ENCODE measurements at places on chromosomes 2 and 18.

DNA sequence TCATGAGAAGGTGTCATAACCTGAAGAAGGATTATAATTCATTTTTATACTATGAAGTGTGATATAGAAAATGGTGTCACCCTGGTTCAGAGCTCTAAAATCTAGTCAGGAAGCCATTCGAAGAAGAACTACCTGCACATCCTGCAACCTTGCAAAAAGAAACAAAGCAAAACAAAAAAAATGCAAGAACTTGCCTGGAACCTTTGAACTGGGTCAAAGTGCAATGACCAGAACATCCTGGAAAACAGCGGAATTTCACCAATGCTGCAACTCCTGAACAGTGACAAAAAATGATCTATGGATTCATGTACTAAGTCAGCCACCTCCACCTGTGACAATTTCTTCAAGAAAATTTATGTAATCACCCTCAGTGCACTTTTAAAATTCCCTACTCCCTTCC, 1083.3 kb upstream of the GYPC start:
- DNase-seq = no peak

GRCh38 chr18:29218091-29218490, 1041.2 kb upstream of the CDH2 start:
- no peak for DNase-seq

- peak; percentile 56 for DNase-seq
Observed at GRCh38 chr2:241950413-241951315, 81.1 kb downstream of the RTP5 start.

DNA sequence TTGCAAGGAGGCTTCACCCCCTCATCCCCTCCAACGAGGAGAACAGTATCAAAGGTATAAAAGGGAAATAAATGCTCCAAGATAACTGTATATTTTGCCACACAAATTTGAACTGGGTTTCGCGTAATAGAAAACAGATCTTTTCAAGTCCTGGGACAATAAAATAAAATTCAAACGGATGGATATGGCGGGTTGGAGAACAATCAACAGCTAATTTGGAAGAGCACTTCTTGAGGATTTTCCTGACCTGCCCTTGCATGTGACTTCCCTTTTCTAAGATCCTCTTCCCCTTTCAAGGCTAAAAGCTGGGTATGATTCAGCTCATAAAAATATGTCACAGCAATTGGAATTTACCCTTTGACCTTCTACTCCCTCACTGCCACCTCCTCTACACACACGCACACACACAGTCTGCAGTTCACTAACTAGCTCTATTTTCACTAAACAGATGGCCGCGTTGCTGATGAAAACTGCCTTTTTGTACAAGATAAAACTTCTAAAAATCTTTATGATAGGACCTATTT, 386.9 kb downstream of the FIGN start:
- DNase-seq = peak; percentile 30

- DNase-seq = no peak
Observed at GRCh38 chr18:58113337-58113736, 69.3 kb downstream of the NEDD4L start.

DNA sequence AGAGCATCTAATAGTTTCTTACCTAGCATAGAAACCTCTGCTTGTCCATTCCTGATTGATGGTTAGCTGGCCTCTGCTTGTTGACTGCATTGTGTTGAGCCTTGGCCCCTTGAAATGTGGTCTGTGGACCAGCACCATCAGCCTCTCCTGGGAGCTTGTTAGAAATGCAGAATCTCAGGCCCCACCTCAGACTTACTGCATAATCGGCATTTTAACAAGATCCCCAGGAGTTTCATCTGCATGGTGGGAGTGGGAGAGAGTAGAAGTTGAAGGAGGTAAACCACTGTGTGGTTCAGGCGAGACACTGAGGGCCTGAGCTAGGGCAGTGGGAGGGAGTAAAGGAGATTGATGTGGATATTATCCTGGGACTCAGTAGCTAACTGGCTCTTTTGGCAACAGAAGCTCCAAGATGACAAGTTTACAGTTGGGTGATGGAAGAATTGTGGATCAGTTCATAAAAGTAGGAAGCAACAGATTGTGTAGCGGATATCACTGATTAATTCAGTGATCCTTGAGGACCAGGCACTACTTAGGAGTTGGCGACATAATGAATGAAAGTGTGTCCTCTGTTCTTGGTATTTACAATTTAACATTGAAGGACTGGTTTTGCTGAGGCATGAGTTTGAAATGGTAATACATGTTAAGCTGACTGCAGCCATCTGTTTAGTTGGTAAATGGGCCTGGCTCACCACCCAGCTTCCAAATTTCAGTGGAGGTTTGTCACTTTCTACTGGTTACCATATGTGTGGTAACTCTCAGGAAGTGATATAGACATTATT, 20.9 kb downstream of the PHLPP1 start:
- no peak for DNase-seq

DNA sequence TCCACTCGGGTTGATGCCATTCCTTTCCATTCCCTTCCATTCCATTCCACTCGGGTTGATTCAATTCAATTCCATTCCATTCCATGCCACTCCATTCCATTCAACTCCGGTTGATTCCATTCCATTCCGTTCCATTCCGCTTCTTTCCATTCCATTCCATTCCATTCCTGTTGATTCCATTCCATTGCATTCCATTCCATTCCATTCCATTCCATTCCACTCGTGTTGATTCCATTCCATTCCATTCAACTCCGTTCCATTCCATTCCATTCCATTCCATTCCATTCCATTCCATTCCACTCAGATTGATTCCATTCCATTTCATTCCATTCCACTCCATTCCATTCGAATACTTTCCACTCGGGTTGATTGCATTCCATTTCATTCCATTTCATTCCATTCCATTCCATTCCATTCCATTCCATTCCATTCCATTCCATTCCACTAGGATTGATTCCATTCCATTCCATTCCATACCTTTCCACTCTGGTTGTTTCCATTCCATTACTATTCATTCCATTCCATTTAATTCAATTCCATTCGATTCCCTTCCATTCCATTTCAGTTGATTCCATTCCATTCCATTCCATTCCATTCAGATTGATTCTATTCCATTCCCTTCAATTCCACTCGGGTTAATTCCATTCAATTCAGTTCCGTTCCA, 1141.8 kb downstream of the RPIA start:
- no peak for DNase-seq

DNA sequence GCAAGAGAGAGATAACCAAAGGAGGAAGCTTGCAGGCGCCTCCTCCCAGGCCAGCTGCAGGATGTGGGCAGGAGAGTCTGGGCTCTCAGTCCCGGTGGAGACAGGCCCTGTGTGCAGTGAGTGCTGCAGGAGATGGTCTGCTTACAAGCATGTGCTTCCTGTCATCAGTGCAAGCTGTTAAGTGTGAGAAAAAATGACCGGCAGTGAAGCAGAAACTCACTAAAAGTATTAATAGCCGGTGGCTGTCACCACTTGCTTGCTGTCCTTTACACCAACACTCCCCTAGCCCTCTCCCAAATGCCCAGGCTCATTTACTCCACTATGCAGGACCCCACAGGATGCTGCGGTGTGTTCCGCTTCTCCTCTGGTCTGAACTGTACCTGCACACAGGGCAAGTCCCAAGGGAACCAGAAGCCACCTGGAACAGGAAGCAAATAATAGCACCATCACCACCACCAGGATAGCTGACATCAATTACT, 435.6 kb upstream of the HS6ST1 start:
- no peak for DNase-seq

GRCh38 chr2:9765611-9766531, 77.4 kb upstream of the TAF1B start:
- no peak for DNase-seq

DNA sequence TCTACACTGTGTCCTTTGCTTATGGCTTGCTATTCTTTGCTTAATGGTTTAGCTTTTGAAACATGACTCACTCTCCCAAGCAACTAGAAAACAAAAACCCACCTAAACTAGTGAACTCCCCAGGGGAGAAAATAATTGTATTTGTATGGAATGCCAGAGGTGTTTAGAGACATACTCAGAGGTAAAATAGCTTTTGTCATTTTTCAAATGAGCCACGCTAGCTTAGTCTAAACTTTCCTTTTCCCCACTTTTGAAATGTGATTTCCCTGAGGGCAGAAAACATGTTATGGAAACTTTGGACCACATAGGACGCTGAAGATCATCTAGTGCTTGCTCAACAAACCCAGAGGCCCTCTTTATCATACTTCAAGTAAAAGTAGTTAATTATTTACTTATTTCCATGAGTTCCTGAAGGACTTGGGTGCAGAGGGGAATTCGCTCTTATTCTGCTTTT, 16.5 kb upstream of the CYTIP start:
- no peak for DNase-seq

GRCh38 chr2:146992466-146992865, 852.4 kb upstream of the ACVR2A start:
- DNase-seq = no peak

DNA sequence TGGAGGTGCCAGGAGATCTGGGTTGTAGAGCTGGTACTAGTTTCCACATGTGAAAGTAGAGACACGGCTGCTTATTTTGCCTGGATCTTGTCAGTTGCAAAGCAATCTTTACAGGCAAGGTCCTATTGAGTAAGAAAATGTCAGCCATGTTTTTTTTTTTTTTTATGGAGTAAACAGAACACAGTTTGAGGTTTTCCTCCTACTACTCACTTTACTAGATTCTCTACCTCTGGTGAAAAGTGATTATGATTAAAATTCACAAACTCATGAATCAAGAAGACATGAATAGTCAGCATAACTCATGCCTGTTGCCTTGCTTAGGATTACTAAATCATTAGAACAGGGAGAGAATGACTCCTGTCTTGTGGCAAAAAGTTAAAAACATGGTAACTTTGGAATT, 70.1 kb upstream of the PNPT1 start:
- no peak for DNase-seq

GRCh38 chr2:172736424-172737174, 954 bp downstream of the RAPGEF4 start:
- DNase-seq = no peak

DNA sequence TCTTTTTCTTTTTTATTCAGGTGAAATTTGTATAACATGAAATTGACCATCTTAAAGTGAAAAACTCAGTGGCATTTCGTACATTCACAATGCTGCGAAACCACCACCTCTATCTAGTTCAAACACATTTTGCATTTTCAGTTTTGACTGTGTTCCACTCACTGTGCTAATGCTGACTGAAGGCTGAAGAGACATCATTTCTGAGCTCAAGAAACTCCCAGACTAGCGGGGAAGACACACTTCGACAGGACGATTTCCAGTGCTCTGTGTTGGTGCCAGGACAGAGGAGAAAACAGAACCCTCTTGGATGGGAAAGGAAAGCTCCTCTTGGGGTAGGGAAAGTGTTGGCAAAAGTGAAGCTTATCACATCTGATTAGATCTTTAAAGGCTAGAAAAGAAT, 44.2 kb upstream of the CBLN2 start:
- DNase-seq = no peak

DNA sequence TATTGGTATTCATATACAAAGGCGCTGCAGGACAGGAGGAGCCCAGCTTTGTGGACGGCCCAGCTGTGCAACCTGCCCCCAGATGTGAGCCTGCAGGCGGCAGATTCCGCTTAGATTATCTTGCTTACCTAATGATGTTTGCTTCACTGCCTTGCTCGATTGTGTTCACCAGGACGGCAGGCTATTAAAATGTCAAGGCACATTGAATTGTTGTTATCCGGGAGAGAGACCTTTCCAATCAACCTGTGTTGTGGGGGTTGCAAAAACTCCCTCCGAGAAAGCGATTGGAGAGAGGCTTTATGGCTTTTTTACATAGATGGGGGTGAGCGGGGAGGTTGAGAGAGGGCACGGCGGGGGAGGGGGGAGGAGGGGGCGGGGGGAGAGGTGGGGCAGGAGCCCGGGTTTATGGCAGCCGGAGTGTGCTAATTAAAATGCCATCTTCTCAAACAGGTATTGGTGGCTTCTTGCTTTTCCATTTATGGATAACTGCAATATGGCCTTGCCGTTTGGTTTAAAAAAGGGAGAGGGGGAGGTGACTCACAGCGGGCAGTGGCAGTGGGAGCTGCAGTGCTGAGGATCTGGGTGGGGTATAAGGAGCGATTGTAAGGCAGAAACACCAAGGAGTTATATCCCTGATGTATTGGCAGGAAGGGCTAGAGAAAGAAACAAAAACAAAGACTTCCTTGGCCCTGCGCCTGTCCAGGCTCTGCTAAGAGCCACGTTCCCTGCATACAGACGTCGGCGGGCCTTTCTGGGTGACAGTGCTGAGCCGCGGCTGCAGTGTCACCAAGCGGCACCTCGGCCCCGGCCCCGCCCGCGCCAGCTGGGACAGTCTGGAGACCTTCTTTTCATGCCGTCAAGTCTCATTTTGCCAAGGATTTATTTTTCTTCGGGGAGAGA, 97.2 kb downstream of the INSIG2 start:
- peak; percentile 57 for DNase-seq

DNA sequence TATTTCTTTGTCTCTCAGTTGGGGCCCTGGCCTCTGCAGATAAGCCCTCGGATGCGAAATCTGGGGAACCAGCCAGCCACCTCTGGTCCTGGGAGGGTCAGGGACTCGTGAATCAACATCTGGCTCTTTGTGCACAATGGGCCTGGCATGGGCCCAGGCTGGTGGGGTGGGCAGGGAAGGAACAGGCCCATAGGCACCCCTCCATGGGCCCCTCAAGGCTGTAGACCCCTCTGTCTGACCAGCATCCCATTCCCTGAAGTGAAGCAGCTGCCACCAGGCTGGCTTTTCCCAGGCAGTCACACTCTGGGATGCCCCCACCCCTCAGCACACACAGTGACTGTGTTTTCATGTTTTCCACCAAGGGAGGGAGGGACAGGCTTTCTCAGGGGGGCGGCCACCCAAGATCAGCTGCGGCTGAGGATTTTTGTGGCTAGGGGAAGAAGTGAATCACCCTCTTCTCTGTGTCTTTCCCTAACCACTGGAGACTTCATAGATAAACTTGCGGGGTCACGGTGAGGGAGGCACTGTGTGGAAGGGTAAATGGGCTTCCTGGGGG, 166.0 kb downstream of the AGAP1 start:
- no peak for DNase-seq

- no peak for DNase-seq
Observed at GRCh38 chr18:47995654-47996053, 65.2 kb upstream of the SMAD2 start.

DNA sequence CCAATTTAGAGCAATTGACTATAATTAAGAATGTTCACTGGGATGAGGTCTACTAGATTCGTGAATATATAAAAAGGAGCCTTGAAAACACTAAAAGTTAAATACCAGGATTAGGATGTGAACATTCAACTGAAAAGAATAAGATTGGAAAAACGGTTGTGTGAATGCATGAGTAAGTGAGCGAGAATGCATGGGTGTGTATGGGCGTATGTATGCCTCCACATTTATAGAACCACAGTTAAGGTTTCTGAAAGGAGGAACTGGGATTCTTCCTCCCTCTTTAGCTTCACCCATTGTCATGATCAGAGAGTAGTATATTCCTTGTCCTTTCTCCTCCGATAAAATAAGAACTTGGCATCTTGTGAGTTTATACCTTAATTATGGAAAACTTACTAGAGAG, 151.1 kb upstream of the UBE2E3 start:
- DNase-seq = no peak

GRCh38 chr2:16161085-16161565, 220.8 kb downstream of the MYCN start:
- DNase-seq = no peak

- DNase-seq = peak; percentile 97
Observed at GRCh38 chr2:25977768-25978167, 4.5 kb downstream of the KIF3C start.

Data from PC-9 (cell line).